ENCODE measurements at places on chromosomes 1 and 21.
A peak's percentile ranks its signal among the peaks of the same experiment; 100 is the strongest.

- DNase-seq, result no peak
These were observed 25.8 kb upstream of the MYCL start for GRCh38 chr1:39927538-39927937.

GRCh38 chr1:41447995-41448770 lies 36.3 kb downstream of the EDN2 start:
- no peak for DNase-seq

- no peak for DNase-seq
These were observed 6.2 kb upstream of the CENPS start for GRCh38 chr1:10424034-10424433.

DNA sequence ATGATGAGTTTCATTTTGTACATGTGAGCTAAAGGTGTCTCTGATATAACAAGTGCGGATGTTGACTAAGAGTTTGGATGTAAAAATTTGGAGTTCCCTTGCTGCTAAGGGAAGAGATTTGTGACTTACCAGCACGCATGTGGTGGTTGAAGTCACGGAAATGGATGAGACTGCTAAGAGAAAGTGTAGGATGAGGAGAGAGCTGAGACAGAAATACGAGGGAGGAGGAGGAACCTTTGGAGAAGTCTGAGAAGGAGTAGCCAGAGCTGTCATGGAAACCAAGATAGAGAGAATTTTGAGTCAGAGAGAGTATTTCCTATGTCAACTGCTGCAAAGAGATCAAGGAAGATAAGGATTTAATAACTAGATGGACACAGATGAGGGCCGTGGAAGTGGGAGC lies 106.5 kb upstream of the COL24A1 start:
- no peak for DNase-seq

GRCh38 chr21:37446552-37446951 lies 80.0 kb downstream of the DYRK1A start:
- DNase-seq, result no peak

- DNase-seq, result no peak
These were observed 5.6 kb downstream of the SRARP start for GRCh38 chr1:16009678-16010077.

- DNase-seq, result no peak
These were observed 77.2 kb downstream of the NRIP1 start for GRCh38 chr21:14987370-14988170.

DNA sequence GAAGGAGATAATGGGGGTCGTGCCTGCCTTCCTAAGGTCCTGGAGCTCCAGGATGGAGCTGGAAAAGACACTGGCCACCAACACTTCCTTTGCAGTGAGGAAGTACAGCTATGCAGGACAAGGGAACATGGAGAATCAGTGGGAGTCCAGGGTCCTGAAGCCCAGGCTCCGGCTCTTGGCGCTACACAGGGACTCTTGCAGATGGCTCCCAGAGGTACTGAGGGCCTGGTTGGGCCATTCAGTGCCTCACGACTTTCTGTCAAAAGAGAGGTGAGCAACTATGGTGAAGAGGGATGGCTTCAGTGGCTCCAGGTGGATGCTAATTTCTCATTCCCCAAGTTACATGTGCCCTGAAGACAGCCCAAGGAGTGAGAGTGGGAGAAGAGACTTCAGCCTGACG lies 1.8 kb upstream of the ETNK2 start:
- no peak for DNase-seq

GRCh38 chr1:156697481-156697880 lies 7.9 kb downstream of the CRABP2 start:
- no peak for DNase-seq

- DNase-seq, result no peak
These were observed 305.2 kb downstream of the PBX1 start for GRCh38 chr1:164864161-164864560.

DNA sequence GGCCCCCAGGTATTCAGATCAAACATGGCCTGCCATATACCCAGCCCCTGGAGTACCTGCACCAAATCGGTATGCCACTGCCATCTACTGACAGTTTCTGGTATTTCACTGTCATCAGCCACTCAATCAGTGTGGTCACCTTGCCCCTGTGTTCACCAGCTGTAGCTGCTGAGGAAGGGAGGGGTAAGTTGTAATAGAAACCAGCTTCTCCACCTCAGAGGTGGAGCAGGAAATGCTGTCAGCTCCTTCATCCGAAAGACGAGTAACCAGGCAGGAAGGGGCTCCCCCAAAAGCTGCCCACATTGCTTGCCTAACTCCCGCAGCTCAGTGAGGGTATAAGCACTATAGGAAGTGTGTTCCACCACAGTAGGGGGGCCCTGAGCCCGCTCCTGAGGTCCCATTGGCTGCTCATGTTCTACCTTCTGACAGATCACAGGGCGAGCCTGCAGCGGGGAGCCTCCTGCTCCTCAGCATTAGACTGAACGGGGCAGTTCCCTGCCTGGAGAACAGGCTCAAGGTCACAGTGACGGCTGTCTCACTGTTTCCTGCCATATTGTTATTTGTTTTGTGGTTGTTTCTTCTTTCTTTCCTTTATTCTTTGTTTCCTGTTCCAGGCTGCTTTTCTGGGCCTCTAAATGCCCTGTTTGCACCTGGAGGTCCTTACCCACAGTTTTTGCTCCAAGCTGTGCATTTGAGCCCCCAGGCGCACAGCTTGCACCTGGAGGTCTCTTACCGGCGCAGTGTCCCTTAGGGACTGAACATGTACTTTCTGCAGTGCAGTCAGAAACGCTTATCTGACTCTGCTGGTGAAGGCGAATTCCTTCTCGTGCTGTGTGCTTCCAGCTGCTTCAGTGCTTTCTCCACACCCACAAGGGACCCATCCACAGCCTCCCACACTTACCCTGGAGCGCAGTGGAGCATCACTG lies 1638.3 kb downstream of the MRPL39 start:
- DNase-seq, result peak; percentile 47

GRCh38 chr1:48003741-48004531 lies 6.8 kb upstream of the TRABD2B start:
- no peak for DNase-seq

GRCh38 chr1:231930257-231930947 lies 303.8 kb downstream of the DISC1 start:
- DNase-seq, result no peak

DNA sequence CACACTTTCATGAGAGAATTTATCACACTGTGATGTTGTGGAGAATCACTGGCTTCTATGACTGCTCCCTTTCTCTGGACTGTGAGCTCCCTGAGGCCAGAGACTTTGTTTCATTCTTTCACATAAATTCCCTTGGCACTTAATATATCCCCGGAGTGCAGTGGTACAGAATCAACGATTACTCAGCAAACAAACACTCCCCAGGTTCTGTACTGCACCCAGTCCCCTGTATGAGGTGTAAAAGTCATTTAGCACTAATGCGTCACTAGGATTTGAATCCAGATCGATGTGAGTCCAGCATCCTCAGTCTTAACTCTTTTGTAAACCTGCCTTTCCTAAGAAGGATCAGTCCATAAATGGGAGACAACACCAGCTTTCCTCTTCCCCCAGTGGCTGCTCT lies 6.8 kb upstream of the UTP25 start:
- no peak for DNase-seq

- DNase-seq, result no peak
These were observed 4.1 kb downstream of the C1orf74 start for GRCh38 chr1:209780268-209780667.

GRCh38 chr21:46486481-46487126 lies 27.9 kb downstream of the DIP2A start:
- DNase-seq, result no peak

DNA sequence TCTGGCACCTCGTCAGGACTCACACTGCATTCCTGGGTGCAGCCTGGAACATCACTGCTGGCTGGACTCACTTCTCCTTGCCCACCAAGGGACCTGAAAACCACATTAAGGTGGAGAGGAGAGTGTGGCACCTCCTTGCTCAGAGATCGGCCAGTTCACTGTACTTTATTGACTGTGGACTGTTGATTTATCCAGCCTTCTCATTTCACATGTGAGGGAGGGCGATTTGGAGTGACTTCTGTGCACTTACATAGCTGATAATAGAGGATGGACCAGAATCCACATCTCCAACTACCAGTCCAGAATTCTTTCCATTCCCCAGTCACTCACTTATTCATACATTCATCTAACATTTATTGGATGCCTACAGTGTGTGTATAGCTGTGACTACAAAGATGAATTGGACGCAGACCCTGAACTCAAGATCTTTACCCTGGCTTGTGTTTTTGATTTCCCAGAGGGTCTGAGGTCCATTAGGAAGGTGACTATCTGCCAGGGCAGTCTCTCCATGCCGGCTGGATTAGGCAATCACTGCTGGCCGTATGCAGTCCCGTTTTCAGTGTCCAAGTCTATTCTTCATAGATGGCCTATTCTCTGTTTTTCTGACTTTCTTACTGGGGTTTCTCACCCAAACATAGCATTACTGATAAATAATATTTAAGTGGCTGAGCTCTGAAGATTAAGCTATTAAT lies 233.5 kb upstream of the SGIP1 start:
- no peak for DNase-seq

- no peak for DNase-seq
These were observed 79.5 kb downstream of the JAK1 start for GRCh38 chr1:64886877-64887276.

GRCh38 chr1:223421025-223421424 lies 27.8 kb downstream of the CCDC185 start:
- no peak for DNase-seq

DNA sequence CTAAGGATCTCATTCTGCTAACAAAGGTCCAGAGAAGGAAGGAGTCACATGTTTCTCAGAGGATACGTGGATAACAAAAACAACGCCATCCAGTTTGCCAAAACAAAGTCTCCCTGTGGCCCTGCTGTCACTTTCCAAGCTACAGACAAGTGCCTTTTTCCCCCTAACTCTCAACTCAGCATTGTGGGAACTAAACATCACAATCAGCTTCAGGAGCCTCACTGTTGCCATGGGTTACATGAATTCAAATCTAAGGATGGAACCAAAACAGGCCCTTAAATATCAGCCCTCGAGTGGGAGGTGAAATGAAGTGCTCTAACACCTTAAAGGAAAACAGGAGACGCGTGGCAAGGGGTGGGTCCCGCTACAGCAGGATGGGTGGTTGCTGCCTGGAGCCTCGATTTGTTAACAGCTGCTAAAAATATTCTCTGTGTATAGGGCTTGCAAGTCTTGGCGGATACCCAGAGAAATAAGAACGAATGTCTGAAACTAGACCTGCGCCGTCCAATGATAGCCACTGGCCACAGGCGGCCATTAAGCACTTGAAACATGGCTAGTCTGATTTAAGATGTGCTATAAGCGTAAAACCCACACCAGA lies 66.4 kb upstream of the SOD1 start:
- DNase-seq, result no peak

DNA sequence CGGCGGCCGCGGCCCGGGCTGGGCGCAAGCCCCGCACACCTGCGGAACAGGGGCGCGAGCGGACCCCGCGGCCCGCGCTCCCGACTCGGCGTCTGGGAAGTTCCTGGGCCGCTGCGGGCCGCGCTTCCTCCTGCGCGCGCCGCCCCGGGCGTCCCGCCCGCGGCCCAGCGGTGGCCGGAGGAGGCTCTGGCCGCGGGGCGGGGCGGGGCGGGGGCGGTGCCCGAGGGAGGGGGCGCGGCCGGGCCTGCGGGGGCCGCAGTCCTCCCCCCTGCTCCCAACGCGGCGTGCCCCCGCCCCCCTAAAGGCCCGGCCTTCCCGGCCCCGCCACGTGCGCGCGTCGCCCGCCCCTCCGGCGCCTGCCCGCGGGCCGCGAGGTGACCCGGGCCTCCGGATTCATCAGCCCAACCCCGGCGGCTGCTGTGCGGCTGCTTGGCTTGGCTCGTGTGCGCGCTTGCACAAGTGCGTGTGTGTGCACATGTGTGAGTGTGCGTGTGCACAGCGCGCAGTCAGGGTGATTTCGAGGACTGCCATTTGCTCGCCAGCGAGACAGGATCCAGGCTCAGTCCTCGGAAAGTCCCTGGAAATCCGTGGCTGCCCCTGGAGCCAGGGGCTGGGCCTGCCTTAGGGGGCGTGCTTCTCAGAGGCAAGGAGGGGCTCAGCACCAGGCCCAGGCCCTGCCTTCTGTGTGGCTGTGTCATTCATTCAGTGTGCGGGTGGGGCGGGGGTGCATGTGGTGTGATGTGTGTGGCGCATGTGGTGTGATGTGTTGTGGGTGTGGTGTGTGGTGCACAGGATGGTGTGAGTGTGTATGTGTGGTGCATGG lies at the start of gene C2CD2:
C2CD2 (minus strand) TSS at position 188 of the 823 bp plus-strand sequence. CDS start 370 bp downstream, outside the sequence.
- peak; percentile 70 for DNase-seq

DNA sequence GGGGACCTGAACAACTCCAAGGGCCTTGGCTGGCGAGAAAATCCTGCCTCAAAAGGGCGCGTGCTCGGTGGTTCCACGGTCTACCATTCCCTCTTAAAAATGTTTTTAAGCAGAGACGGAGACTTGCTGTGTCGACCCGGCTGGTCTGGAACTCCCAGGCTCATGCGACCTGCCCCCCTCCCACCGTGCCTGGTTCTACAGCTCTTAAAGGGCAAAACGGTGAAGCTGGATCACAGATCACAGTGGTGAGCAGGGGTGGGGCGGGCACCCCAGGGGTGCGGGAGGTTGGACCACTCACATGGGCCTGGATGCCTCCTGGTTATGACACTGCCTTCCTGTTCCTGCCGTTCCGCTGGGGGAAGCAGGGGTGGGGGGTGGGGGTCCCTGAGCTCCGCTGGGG lies 4.2 kb upstream of the C1orf159 start:
- DNase-seq, result no peak

GRCh38 chr1:62355095-62355494 lies 35.9 kb upstream of the KANK4 start:
- DNase-seq, result no peak

DNA sequence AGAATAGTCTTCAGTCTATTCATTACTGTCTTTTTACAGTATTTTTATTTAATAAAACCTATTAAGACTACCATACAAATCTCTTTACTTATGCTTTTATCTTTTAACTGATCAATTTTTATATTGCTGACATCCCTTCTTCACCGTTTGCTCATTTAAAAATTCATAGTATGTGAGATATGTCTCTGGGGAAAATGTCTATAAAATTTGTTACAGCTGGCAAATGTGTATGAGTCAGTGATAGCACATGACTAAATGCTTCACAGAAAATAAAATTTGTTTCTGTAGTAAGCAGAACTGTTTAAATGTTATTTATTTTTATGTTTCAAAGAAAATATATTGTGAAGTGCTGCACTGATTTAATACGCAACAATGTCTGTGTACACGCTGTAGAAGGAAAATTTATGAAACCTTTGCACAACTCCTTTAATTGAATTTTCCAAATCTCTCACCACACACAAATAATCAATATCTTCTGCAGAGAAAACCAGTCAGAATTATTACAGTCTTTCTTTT lies 74.2 kb downstream of the ITGB3BP start:
- no peak for DNase-seq

DNA sequence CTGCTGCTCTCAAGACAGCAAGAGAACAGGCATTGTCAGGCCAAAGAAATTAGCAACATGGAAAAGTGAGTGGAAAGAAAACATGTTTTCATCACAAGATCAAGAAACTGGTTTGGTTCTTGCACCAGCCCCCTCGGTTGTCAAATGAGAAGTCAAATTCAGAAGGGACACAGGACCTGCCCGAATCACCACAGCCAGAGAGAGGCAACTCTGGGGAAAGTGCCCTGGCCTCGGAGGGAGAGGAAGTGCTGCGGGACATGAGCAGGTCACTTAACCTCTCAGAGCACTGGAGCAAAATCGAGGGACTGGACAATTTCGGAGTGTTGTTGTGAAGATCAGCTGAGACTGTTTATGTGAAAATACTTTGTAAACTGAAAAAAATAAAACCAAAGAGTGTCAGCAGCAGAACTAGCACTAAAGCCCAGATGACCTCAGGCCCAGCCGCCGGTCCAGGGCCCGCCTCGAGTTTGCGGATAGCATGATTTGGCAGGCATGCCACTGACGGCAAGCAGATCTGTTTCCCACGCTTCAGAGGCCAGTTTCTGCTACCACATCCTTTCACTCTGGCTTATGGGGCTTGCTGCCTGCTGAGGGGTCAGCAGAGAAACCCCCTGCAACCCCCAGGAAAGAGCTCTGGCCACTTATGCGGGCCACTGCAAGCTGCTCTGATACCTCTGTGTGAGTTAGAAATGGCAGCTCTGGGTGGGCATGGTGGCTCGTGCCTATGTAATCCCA lies 32.1 kb downstream of the CD247 start:
- DNase-seq, result no peak

All from A172 (cell line).